ENCODE measurements at places on chromosomes 7 and 10.

GRCh38 chr10:89805599-89806013 is 104.2 kb downstream of the KIF20B start:
- DNase-seq: peak; percentile 14

GRCh38 chr7:118572604-118573003 is 348.1 kb downstream of the ANKRD7 start:
- no peak for DNase-seq

DNA sequence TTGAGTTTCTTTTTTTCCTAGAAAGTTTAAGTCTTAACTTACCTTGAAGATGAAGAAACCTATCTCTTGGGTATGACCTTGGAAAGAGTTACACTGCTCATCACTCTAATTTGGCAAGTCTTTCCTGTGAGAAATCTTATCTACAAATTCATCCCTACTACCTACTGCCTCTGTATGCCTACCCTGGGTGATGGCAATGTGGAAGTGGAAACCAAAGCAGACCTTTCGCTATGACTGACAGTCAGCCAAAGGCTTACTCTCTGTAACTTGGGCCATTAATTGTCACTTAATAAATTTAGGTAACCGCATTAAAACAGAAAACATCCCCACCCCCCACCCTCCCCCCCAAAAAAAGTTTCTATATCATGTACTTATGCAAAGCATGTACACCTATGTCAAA is 103.9 kb downstream of the CNOT4 start:
- no peak for DNase-seq

DNA sequence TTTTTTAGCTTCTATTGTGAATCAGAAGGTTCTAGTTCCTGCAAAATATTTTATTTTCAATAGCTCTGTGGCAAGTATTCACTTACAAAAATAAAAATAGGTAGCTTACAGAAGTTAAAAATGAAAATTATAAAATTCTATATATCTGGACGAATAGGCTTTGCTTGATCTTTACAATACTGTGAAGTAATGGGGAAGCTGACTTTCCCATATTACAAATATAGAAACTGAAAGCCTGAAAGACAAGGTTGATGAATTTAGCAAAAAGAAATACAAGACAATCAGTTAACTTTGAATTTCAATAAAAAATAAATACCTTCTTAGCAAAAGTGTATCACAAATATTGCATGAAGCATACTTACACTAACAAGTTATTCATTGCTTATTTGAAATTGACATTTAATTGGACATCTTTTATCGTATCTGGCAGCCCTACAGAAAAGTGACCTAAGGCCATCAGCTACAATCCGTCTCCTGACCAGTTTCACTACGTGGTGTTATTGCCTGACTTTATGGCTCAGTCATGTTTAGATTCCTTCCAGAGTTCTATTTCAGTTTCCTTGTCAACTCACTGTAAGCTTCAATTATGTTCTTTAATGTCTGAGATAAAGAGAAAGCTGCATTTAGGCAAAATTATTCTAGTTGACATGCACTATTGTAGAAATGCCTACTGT is 310.5 kb upstream of the HGF start:
- no peak for DNase-seq

DNA sequence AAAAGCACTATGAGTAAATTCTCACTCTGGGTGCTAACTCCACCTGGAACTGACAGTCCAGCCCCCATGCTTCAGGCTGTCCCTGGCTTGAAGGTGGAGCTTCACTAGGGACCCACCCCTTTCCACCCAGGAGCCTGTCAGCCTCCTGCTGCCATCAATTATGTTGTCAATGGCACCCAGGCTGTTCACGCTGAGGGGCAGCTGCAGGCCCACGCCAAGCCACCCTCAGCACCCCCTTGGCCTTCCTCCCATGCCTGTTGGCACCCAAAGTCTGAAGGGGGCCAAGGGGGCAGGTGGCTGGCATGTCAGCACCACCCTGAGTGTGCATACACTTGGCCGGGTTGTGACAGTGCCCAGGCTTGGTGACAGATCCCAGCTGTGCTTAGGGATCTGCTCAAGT is 149.3 kb downstream of the NXPH1 start:
- no peak for DNase-seq

- DNase-seq: no peak
These were observed 115.0 kb upstream of the ZNF438 start for GRCh38 chr10:31146491-31147209.

GRCh38 chr7:95558864-95559263 is 37.5 kb downstream of the PDK4 start:
- DNase-seq: no peak

DNA sequence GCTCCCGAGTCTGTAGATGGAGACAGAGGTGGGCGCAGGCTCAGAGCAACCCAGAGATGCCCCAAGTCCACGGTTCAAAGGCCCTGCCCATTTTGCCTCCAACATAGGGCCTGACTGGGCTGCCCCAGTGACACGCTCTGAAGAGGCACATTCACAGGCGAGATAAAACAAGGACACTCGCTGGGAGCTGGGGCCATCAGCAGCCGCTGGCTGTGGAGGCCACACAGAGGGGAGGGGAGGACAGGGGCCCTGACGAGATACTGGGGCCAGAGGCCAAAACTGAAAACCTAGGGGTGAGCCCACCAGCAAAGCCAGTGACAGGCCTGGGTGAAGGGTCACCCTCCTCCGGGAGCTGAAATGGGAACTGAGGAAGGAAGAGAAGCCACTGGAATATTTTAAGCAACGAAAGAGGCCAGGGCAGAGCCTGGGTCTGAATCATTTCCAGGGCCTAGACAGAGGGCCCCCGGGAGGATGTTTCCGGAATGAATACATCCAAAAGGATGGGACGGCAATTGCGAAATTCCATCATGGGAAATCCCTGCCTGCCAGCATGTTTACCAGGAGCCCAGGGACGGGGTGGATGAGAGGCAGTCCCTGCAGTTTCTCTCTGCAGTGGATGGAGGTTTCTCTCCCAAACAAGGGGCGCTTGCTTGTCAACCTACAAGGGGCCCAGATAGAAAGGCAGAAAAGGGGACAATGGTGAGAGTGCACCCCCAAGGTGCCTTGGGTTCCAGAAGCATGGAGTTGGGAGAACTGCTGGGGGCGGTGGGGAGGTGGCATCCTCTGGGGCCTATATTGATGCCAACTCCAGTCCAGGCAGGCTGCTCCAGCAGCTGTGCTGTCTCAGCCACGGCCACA is 29.0 kb upstream of the HSPA12A start:
- DNase-seq: no peak

GRCh38 chr7:90708841-90709317 is 112.8 kb downstream of the CDK14 start:
- DNase-seq: peak; percentile 30

- no peak for DNase-seq
These were observed 120.5 kb downstream of the CUX1 start for GRCh38 chr7:101937717-101938514.

DNA sequence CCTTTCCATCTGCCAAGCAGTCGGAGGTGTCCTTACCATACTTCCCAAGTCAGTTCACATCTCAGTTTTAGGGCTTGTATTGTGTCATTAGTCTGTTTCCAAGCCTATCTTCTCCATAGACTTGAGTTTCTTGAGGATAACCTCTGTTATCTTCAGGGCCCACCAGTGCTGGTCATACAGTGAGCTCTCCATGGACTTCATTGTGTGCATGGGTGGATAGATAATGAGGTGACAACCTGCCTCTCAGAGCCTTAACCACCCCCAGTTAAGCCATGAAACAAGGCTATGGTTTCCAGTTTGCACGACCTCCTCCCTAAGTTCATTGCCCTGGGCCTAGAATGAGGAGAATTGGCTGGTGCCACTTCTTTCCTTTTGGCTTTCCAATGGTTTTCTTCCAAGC is 38.5 kb upstream of the WAC start:
- no peak for DNase-seq

- no peak for DNase-seq
These were observed 72.3 kb downstream of the TLL2 start for GRCh38 chr10:96441322-96441885.

GRCh38 chr10:28754930-28755718 is 77.8 kb downstream of the BAMBI start:
- DNase-seq: no peak

DNA sequence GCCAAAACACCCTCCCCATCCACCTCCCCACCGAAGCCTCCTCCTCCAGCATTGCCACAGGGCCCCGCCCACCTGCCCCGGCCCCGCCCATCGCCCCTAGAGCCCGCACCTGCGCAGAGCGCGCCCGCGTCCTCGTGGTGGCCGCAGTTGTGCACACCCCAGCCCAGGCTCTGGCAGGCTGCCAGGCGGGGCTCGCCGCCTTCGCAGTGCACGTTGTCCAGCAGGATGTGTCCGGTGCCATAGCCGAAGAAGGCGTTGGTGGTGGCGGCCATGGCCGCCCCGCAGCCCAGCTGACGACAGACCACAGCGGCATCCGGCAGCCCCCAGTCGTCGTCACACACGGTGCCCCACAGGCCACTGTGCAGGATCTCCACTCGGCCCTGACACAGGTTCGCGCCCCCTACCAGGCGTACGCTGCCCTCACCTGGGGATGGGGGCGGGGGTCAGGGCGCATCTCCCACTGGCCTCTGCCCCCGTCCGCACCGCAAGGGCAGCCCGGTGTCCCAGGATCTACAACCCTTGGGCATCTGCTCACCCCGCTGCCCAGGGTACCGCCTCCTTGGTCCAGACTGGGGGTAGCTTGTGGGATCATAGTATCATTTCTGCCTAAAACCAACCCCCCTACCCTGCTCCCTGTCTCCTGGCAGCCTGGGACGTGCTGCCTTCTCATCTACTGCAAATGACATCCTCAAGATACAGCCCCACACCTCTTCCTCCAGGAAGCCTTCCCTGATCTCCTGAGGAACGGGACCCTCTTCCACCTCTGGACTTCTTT is 11.9 kb downstream of the SSC4D start:
- DNase-seq: peak; percentile 74

GRCh38 chr10:12993595-12993994 is 7.9 kb downstream of the CCDC3 start:
- no peak for DNase-seq

- no peak for DNase-seq
These were observed 19.7 kb downstream of the DOCK1 start for GRCh38 chr10:126924915-126925300.

- DNase-seq: no peak
These were observed 22.8 kb downstream of the CYP17A1 start for GRCh38 chr10:102814453-102814871.

- no peak for DNase-seq
These were observed 10.7 kb upstream of the SPAG6 start for GRCh38 chr10:22334414-22335172.

DNA sequence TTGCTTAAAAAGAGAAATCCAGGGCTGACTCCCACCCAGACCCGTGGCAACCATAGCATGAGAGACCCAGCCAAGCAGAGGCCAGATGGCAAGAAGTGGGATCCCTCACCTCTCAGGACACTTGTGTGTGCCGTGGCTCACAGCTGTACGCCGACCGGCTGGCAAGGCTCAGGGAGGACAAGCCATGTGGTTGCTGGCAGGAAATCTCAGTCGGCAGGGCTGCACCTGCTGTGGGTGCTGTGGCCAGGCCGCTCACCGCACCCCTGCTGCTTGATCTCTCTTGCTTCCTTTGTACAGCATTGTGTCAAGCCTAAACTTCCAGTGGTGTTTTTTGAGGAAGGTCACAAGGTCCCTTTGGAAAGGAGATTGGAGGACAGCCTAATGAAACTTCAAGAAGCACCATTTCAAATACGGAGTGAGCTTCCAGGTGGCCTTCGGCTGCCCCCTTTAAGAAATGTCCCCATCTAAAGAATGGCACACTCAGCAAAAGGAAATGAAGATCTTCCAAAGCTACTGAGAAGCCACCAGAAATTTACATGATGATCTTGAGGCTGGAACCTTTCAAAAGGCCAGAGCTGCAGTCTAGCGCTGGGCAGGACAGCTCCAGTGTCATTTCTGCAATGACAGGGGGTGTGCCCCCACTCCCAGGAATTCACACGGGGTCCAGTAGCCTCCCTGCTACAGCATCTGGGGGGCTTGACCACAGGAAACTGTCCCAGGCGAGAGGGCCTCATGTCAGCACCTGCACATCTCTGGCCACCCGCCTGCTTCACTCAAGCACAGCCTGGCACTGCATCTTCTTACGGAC is 409.0 kb upstream of the MGMT start:
- DNase-seq: peak; percentile 12

- no peak for DNase-seq
These were observed 657.5 kb upstream of the NRP1 start for GRCh38 chr10:33991924-33992323.

DNA sequence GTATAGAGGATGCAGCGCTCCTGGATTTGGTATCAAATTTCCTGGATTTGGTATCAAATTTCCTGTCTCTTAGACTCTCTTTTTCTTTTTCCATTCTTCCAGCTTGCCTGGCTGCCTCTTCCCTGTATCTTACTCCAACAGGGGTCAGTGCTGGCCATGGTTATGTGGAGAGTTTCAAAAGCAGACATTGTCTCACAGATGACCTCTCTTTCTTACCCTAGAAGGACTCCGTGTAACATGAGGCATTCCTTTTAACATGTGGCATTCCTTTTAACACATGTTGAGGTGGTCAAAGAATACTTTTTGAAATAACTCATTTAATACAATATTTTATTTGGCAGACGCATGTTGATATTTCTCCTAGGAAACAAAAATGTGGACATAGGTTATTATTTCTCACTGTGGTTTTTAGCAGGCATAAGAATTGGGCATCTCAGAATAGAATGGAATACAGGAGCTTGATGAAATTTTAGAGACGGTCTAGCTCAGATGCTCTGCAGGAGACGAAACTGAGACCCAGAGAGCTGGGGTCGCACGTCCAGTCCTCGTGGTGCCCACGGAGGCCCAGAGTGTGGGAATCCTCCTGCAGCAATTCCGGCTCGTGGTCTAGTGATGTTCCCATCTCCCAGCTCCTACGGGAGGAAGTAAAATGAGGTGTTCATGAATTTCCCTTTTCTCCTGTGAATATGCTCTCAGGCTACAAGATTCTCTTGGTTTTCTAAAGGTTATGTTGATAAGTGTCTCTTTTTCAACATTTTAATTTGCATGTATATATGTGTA is 59.6 kb upstream of the PITRM1 start:
- DNase-seq: no peak

DNA sequence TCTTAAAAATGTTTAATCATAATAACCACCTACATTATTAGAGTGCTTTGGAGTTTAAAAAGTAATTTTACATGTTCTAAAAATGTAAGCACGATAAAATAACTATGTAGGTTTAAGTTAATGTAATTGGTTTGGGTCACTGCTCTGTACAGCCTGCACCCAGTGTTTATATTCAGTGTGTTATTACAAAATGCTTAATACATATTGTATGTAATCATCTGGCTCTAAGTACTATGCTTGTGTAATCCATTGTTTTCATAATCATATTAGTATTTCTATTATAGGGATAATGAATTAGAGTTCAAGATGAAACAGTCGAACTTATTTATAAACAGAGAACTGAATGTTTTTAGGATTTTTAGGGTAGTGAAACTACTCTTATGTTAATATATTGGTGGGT is 13.1 kb downstream of the RPA3 start:
- DNase-seq: no peak

GRCh38 chr7:37421861-37422500 is 26.7 kb downstream of the ELMO1 start:
- DNase-seq: no peak

Measured in GM18507 (cell line).